ENCODE measurements at places on chromosomes 11 and 22. TPM values are rescaled to one million over a fixed set of nuclear protein-coding genes. Genes with fewer than 3 reads are reported as not detected.

DNA sequence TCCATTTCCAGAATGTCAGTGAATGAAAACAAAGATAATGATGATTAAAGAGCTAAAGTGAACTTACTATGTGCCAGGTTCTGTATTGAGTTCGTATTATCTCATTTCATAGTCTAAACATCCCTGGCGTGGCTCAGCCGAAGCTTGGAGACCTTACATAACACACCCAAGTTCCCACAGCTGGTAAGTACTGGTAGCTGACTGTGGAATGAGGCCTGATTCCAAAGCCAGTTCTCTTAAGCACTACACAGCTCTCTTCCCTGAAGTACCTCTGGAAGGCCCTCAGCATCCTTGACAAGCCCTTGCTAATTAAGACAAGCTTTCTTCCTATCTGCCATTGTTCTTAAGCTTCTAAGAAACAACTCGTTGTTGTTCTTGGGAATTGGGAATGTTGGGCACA lies 28.6 kb upstream of the NCAM1 start:
- no peak for DNase-seq
- peaks cover 16% of the 10 kb centered on the region for H3K27me3 ChIP-seq
- no peak overlapping the region for H3K27ac ChIP-seq
- H3K36me3 ChIP-seq = no peaks in the 10 kb centered on the region

GRCh38 chr22:20386972-20387371 lies 7.0 kb upstream of the ZNF74 start:
- H3K4me1 ChIP-seq = no peaks in the 10 kb centered on the region
- H3K4me3 ChIP-seq = no peak overlapping the region
- H3K27me3 ChIP-seq = peaks cover 7% of the 10 kb centered on the region
- DNase-seq = no peak
- H3K36me3 ChIP-seq = no peaks in the 10 kb centered on the region

GRCh38 chr22:17239156-17239701 lies 20.0 kb upstream of the ADA2 start:
- no peak overlapping the region for H3K27ac ChIP-seq
- no peaks in the 10 kb centered on the region for H3K27me3 ChIP-seq
- peaks cover 13% of the 10 kb centered on the region for H3K4me1 ChIP-seq
- H3K4me3 ChIP-seq = no peak overlapping the region
- no peaks in the 10 kb centered on the region for H3K36me3 ChIP-seq

- H3K4me1 ChIP-seq = no peaks in the 10 kb centered on the region
- no peak for DNase-seq
- no peaks in the 10 kb centered on the region for H3K27me3 ChIP-seq
- H3K27ac ChIP-seq = no peak overlapping the region
These were observed 44.0 kb upstream of the KIRREL3 start for GRCh38 chr11:127044535-127044934.

DNA sequence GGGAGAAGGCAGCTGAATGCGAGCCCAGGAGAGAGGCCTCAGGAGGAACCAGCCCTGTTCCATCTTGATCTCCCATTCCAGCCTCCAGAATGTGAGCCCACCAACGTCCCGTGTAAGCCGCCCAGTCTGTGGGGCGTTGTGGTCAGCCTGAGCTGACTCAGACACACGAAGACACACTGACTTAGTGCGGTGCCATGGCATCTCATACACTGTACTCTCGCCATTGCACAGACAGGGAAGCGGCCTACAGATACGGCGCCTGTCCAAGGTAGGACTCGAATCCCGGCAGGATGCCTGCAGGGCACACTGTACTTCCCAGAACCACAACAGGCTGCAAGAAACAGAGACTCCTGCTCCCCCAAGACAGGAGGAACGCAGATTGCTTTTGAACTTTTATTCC lies 179.6 kb downstream of the CTTN start:
- DNase-seq = no peak
- no peaks in the 10 kb centered on the region for H3K4me1 ChIP-seq
- H3K36me3 ChIP-seq = no peaks in the 10 kb centered on the region
- H3K4me3 ChIP-seq = no peak overlapping the region

DNA sequence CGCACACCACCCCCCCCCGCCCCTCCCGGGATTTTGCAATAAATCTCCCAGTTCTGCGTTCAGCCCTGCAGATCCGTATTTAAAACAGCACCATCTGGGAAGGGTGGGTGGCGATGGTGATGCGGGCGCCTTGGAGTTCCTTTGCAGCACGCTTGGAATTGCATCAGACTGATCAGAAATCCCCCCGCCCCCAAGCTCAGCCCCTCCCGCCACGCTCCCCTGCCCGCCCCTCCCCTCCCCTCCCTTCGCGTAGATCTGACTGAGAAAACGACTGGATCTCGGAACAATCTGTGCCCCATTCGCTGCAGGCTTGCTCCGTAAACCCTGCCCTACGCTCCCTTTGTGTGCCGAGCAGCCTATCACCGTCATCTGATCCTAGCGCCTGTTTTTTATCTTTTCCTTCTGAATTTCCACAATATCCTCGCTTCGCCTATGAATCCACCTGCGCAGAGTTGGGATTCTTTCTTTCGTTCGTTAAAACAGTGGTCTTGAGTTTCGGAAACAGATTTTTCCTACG lies 18.1 kb upstream of the BDNF start:
- peak overlapping the region; percentile 25 for H3K4me3 ChIP-seq
- no peak for DNase-seq
- peaks cover 12% of the 10 kb centered on the region for H3K4me1 ChIP-seq
- peaks cover 3% of the 10 kb centered on the region for H3K36me3 ChIP-seq
- peaks cover 83% of the 10 kb centered on the region for H3K27me3 ChIP-seq

DNA sequence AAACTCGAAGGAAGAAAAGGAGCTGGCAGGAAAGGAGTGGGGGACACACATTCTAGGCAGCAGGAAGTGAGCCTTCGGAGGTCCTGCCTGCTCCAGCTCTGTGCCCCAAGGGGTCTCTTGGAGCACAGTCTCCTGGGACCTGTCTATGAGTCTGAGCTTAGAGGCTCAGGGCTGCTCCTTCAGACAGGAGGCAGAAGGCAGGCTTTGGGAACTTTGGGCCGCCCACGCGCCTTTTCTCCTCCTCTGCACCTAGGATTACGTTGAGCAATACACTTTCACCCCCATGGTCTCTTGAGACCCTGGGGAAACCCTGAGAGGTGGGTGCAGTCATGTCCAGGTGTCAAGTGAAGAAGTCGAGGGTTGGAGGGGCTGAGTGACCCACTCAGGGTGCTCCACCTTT lies 965 bp downstream of the TCN2 start:
- no peak for DNase-seq
- peaks cover 10% of the 10 kb centered on the region for H3K27me3 ChIP-seq
- H3K4me3 ChIP-seq = no peak overlapping the region
- no peak overlapping the region for H3K27ac ChIP-seq
- H3K4me1 ChIP-seq = peaks cover 26% of the 10 kb centered on the region

GRCh38 chr22:49915610-49916009 lies 2.6 kb downstream of the ALG12 start:
- no peaks in the 10 kb centered on the region for H3K27me3 ChIP-seq
- H3K4me3 ChIP-seq = no peak overlapping the region
- DNase-seq = no peak
- H3K4me1 ChIP-seq = peaks cover 16% of the 10 kb centered on the region
- H3K36me3 ChIP-seq = peaks cover 4% of the 10 kb centered on the region

- peaks cover 17% of the 10 kb centered on the region for H3K27me3 ChIP-seq
- H3K27ac ChIP-seq = peak overlapping the region; percentile 92
- DNase-seq = peak; percentile 42
- H3K36me3 ChIP-seq = peaks cover 3% of the 10 kb centered on the region
- H3K4me1 ChIP-seq = peaks cover 37% of the 10 kb centered on the region
These were observed 562 bp downstream of the ZBED4 start for GRCh38 chr22:49853981-49854831.

GRCh38 chr11:2663915-2664314 lies 35.9 kb downstream of the KCNQ1OT1 start:
- H3K36me3 ChIP-seq = peaks cover 19% of the 10 kb centered on the region
- H3K27ac ChIP-seq = no peak overlapping the region
- no peak overlapping the region for H3K4me3 ChIP-seq
- DNase-seq = no peak

DNA sequence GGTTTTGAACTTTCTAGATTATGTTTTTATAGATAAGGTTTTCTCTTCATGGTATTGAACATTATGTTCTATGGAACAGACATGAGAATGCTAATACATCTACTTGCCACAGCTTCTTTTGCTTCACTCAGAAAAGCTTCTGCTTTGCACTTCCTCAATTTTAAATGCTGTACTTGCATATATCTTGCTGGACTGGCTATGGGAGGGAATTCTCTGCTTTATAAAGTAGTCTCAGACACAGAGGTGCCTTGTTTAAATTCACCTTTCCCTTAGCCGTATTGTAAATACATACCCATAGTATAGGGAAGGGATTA lies 173.9 kb downstream of the DDX10 start:
- peaks cover 11% of the 10 kb centered on the region for H3K4me1 ChIP-seq
- H3K27me3 ChIP-seq = no peaks in the 10 kb centered on the region
- H3K36me3 ChIP-seq = peaks cover 21% of the 10 kb centered on the region
- no peak overlapping the region for H3K4me3 ChIP-seq
- no peak overlapping the region for H3K27ac ChIP-seq

GRCh38 chr11:116314006-116314405 lies 458.8 kb downstream of the BUD13 start:
- no peaks in the 10 kb centered on the region for H3K4me1 ChIP-seq
- peaks cover 28% of the 10 kb centered on the region for H3K27me3 ChIP-seq
- H3K4me3 ChIP-seq = no peak overlapping the region
- no peaks in the 10 kb centered on the region for H3K36me3 ChIP-seq
- no peak overlapping the region for H3K27ac ChIP-seq

GRCh38 chr22:28395920-28396753 lies 283.5 kb downstream of the TTC28 start:
- DNase-seq = no peak
- H3K27me3 ChIP-seq = peaks cover 3% of the 10 kb centered on the region
- peak overlapping the region; percentile 65 for H3K27ac ChIP-seq

DNA sequence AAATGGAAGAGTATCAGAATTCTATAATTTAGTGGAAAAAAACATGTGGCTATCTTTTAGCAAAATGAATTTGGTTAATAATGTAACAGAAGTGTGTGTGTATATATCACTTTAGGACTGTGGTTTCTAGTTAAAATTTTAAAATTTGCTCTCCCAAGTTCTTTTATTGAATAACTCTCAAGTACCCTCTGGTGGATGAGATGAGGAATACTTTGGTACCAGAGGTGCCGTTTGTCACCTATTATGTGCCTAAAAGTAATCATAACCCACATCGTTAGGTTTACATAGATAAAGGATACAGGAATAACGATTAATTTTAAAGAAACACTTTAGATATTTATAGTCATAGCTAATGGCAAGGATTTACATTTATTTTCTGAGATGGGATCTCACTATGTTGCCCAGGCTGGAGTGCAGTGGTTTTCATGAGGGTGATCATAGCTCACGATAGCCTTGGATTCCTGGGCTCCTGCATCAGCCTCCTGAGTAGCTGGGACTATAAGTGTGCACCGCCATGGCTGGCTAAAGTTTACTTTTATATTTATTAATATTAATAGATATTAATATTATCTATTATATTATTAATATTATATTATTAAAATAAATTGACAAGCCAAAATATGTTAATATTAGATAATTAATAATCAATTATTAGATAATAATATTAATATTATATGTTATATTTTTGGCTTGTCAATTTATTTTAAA lies 66.7 kb upstream of the CAPRIN1 start:
- no peak for DNase-seq
- no peaks in the 10 kb centered on the region for H3K36me3 ChIP-seq
- no peak overlapping the region for H3K4me3 ChIP-seq
- no peaks in the 10 kb centered on the region for H3K4me1 ChIP-seq
- H3K27ac ChIP-seq = no peak overlapping the region

- H3K4me1 ChIP-seq = no peaks in the 10 kb centered on the region
- DNase-seq = no peak
- H3K4me3 ChIP-seq = no peak overlapping the region
- no peak overlapping the region for H3K27ac ChIP-seq
These were observed 33.4 kb upstream of the ZBED5 start for GRCh38 chr11:10891151-10891720.

DNA sequence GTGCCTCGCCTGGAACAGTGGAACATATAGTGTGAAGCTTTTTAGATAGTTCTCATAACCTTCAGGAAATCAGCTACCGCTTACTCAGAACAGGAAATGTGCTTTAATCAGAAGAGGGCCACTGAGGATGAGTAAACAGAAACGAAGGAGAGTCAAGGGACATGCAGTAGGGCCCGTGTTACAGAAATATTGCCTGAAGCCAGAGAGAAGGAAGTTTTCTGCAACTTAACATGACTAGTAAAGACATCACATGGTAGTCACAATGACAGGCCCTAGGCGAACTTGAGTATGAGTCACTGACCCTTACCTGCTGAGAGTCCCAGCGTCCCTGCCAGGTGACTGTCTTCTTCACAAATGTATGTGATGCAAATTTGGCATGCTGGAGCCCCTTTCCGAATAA lies 39.4 kb downstream of the CARD18 start:
- no peaks in the 10 kb centered on the region for H3K27me3 ChIP-seq
- no peak overlapping the region for H3K4me3 ChIP-seq
- H3K36me3 ChIP-seq = no peaks in the 10 kb centered on the region
- peaks cover 26% of the 10 kb centered on the region for H3K4me1 ChIP-seq
- no peak overlapping the region for H3K27ac ChIP-seq
- no peak for DNase-seq

- H3K4me3 ChIP-seq = no peak overlapping the region
- peaks cover 64% of the 10 kb centered on the region for H3K27me3 ChIP-seq
- peak; percentile 57 for DNase-seq
- H3K27ac ChIP-seq = no peak overlapping the region
- H3K4me1 ChIP-seq = peaks cover 3% of the 10 kb centered on the region
These were observed 10.1 kb downstream of the CHST1 start for GRCh38 chr11:45655347-45655756.

DNA sequence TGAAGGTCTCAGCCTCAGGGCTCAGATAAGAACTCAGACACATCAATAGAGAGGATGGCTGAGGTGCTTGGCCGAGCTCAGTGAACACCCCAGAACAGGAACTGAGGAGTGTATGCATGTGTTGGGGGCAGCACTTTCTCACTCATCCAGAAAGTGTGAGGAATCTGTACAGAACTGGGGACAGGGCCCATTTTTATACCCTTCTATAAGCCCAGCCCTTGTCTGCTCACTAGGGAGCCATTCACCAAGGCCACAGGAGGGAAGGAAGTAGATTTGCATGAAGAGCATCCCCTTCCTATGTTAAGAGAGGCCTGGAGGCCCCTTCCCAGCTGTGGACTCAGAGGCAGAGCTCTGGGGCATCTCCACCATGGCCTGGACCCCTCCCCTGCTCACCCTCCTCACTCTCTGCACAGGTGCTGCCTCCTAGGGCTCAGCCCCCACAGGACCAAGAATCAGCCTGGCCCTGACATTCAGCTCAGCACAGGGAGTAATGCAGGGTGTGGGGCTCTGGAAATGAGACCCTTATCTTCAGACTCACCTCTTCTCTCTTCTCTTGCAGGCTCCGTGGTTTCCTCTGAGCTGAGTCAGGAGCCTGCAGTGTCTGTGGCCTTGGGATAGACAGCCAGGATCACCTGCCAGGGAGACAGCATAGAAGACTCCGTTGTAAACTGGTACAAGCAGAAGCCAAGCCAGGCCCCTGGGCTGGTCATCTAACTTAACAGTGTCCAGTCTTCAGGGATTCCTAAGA lies 39.9 kb upstream of the GGTLC2 start:
- no peak overlapping the region for H3K4me3 ChIP-seq
- no peaks in the 10 kb centered on the region for H3K36me3 ChIP-seq
- no peak for DNase-seq

GRCh38 chr22:49658902-49659280 lies 168.8 kb downstream of the BRD1 start:
- DNase-seq = no peak
- no peak overlapping the region for H3K27ac ChIP-seq
- peaks cover 22% of the 10 kb centered on the region for H3K4me1 ChIP-seq

RIMBP3B gene
- total RNA-seq = 0.19 TPM

GP1BB gene
- total RNA-seq = not detected

DRD2 gene
- not detected for total RNA-seq

PRR14L gene
- total RNA-seq = 34.7 TPM

SLC35C1 gene
- total RNA-seq = 12.1 TPM

PARVA gene
- not detected for total RNA-seq

OR52M1 gene
- total RNA-seq = not detected

MTMR2 gene
- 48.0 TPM for total RNA-seq

OR8G1 gene
- not detected for total RNA-seq

SERHL2 gene
- total RNA-seq = 2.1 TPM

GRIA4 gene
- total RNA-seq = not detected

MCAT gene
- 28.0 TPM for total RNA-seq
